ENCODE measurements at places on chromosomes 6 and 20.

DNA sequence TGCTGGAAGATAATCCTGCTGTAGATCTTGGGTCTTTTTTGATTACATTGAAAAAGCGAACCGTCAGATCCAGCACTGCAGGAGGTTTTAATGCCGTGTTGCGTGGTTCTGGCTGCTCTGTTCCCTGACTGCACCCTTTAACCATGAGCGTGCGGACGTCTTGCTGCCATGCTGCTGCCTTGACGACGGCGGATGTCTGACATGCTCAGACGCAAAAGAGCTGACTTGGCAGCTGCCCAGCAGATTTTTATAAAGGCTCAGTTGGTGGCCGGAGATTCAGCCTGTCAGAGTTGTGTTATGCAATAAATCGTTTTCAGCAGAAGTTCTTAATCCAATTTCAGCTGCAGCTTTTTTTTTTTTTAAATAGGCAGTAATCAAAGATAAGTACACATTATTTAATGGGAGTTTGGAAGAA is 119.4 kb downstream of the JARID2 start:
- peak; percentile 93 for DNase-seq

- no peak for DNase-seq
These were observed 181.2 kb downstream of the FOXA2 start for GRCh38 chr20:22403022-22403631.

- peak; percentile 50 for DNase-seq
These were observed 525.0 kb downstream of the GRIK2 start for GRCh38 chr6:101918471-101918870.

DNA sequence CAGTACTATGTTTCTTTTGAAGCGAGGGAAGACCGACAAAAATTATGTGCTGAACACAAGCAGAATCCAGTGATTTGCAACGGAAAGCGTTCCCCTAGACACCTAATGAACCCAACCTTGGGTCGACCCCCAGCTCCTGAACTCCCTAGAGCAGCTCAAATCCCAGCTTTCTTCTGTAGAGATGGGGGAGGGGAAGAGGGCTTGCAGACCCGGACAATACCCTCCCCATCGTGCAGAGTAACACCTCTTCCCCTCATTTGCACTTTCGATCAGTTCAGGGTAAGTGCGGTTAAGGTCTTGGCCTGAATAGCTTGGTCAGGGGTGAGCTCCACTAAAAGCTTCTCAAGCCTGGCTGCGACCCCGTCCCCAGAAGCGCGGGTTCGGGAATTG is 404 bp downstream of the CEP162 start:
- no peak for DNase-seq

DNA sequence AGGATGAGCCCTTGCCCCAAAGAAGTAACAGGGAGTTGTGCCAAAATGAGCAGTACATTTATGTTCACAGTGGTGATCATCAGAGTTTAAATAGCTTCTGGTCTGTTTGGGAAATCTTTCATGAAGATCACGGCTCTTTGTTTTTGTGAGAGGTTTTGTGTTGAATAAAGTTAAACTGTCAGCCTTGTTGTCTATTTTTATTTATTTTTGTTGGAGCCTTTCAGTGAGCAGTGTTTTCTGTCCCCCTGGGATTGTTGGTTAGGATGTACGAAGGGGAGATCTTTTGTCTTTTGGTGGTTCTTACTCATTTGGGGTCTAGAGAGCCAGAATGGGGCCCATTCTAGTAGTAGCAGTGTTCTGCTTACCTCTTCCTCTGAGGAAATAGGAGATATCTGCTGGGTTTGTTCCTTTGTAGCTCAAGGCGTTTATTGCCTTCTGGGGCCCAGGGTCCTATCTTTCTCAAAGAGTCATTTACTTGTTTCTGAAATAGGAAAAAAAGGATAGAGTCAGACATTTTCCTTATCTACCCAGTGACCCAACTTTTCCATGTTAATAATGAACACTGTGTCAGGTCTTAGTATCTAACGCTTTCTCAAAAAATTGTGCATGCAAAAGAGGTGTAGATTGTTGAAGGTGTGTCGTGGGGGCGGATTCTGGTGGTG is 157.4 kb downstream of the JARID2 start:
- no peak for DNase-seq

DNA sequence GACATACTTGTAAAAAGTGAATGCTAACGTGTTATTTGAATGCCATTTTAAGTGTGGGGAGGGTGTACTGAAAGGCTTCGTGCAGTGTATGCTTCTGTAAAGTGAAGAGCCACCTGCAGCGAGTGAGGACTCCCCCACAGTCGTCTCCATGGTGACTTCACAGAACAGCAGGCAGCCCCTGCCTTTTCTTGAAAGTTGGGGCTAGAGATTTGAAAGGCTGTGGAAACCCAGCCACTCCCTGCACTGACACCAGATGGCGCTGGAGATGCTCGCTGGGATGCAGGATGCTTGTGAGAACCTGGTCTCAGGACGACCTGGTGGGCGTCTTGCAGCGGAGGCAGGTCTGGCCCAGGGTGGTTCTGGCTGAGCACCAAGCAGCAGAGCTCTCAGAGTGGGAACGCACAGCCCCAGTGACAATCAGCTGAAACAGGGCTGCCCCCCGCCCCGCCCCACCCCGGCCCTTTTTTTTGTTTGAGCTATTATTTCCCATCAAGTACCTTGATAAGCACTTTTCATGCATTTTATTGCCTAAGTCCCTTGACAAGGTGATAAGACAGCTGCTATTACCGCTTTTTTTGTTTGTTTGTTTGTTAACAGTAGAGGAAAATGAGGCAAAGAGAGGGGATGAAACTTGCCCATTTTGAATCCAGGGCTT is 150.3 kb downstream of the SYCP2 start:
- DNase-seq = peak; percentile 36

GRCh38 chr6:89777455-89777854 is 42.1 kb downstream of the MDN1 start:
- no peak for DNase-seq

GRCh38 chr6:46734867-46735719 is at the start of gene PLA2G7:
TSS of gene PLA2G7 (minus strand) at chr6:46735375. CDS start at chr6:46722891, 12,484 bp downstream.
- peak; percentile 12 for DNase-seq

- no peak for DNase-seq
These were observed 11.7 kb downstream of the ARFGEF2 start for GRCh38 chr20:48933017-48933766.

DNA sequence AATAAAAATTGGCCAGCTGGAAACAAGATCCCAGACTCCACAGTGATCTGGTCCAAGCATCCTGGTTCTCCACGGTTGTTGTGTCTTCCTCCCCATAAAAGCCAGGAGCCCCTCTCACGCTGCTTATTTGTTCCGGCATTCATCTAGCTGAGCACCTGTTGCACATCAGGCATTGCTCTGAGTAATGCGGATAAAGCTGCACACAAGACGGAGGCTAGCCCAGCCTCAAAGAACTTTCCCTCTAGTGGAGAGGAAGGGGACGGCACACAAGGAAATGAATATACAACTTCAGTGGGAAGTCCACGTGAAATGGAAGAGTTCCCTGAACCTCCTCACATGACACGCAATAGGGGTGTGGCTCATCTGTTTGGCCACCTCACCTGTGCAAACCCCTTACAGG is 30.3 kb upstream of the NXT1 start:
- no peak for DNase-seq

- no peak for DNase-seq
These were observed 59.5 kb upstream of the RNF144B start for GRCh38 chr6:18327626-18328025.

- no peak for DNase-seq
These were observed 141.1 kb downstream of the CEBPB start for GRCh38 chr20:50331469-50332363.

GRCh38 chr6:164128101-164128500 is 713.6 kb downstream of the QKI start:
- no peak for DNase-seq

DNA sequence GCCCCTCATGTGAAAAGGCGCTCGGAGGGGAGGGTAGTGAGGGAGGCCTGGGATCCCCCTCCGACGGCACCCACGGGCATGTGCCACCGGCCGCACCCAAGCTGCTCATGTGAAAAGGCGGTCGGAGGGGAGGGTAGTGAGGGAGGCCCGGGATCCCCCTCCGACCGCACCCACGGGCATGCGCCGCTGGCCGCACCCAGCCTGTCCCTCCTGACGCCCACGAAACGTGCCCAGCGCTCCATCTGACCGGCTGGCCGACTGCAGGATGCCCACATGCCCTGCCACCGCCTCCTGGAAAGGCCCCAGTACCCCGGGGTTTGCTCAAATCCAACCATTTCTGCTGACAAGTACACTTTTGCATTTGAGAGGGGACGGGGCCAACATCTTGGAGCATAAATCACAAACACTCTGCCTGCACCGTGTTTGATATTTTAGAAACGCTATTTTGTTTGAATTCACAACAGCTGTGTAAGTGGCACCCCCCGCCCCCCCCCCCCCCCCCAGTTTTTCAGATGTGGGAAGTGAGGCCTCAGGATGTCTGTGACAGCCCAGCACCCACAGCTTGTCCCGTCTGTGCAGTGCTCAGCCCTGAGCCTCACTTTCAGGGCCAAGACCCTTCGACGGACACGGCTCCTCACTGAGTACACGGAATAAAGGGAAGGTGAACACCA is 34.1 kb downstream of the SLC2A4RG start:
- no peak for DNase-seq

Measured in fibroblast of skin of back (primary cell).